ENCODE measurements at places on chromosomes 5 and 9.

- DNase-seq: no peak
These were observed 132.9 kb downstream of the SUSD1 start for GRCh38 chr9:112042244-112042638.

DNA sequence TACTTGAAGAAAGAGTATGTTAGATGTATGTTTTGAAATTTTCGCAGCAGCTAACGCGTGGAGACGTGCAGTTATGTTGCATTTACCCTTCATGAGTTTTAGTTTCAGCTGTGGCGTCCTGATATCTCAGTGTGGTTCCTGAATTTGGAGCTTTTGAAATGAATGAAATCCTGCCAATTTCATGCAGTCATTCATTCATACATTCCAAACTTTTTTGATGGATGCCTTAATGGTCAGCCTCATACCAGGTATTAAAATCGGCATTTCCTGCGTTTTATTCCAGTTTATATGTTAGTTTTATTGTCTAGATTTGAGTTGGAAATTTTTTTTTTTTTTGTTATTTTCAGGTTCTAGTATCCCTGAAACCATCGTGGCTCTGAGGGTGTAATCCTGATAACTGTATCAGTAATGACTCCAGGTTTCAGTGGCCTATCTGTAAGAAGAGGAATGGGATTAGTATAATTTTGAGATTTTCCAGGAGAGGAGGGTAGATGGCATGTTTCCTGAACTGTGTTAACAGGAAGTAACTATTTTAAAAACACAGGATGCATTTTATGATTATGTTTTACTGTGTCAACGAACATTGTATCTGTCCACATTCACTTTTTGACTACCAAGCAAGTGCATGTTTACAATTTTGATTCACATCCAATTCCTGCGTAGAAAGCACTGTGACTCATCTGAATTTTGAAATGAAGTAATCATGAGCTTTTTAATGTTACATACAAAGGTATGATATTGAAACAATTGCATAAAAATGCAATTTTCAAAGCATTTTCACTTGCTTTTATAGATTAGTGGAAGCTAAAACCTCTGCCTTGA lies 1.0 kb downstream of the FOCAD start:
- DNase-seq: no peak

DNA sequence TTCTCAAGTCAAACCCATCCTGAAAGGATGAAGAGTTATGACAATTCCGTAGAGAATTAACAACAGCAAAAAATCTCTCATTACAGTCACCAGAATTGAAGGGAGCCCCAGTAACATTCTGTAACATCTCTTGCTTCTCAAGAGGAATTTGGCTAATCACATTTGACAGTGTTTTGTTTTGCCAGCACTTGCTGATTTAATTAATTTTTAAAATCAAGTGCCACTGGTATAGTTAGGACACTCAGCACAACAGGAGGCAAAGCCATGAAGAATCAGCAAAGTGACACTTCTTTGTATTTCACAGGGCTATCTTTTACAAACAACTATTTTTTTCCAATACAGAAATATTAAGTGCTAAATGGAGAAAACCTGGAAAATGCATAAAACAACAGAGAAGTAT lies 152.8 kb downstream of the MCTP1 start:
- no peak for DNase-seq

- no peak for DNase-seq
These were observed 24.8 kb upstream of the IL6ST start for GRCh38 chr5:56019306-56020272.

DNA sequence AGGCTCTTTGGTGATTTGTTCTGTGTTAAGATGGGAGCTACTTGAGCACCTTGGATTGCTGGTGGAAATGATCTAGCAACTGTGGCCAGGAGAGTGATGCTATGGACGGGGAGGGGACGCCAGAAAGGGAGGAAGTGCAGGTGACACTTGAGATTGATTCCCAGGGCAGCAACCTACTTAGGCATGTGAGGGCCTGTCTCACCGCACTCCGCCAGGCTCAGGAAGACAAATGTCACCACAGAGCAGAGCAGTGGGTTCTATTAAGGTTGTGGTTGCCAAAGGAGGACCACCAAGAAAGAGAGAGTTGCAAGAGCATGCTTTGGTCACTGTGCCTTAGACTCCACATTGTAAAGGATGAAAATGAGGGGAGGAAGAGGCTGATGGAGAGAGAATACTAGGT lies 404.3 kb downstream of the IRX1 start:
- DNase-seq: no peak

DNA sequence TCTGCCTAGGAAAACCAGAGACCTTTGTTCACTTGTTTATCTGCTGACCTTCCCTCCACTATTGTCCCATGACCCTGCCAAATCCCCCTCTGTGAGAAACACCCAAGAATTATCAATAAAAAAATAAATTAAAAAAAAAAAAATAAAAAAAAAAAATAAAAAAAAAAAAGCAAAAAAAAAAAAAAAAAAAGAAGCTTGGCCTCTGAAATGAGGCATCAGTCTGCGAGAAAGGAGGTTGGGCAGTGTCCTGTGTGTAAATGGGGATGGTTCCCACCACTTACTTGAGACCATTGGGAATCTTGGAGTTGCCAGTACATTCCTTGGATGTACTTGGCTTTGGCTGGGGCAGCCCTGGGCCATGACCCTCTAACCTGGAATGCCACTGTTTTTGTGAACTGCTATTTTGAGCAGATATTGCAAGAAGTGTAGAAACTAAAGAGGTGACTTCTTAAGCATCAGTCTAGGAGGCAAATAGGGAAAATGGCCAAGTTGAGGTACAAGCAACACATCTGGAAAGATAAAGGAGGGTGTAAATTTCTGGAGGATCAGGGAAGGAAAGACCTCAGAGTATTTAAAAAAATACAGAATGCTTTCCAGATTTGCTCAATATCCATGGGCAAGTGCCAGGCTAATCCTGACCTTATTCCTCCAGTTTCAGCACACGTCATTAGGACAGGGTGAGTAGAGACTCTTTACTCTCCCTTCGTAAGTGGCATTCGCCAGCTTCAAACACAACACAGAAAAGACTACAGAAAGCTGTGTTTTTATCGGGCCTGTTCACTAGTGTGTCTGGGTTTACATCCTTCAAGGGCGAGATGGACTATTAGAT lies 58.1 kb downstream of the HSPA4 start:
- no peak for DNase-seq

- no peak for DNase-seq
These were observed 298.3 kb downstream of the BNC2 start for GRCh38 chr9:16572005-16572734.

GRCh38 chr5:107558823-107559375 lies 111.8 kb downstream of the EFNA5 start:
- no peak for DNase-seq

DNA sequence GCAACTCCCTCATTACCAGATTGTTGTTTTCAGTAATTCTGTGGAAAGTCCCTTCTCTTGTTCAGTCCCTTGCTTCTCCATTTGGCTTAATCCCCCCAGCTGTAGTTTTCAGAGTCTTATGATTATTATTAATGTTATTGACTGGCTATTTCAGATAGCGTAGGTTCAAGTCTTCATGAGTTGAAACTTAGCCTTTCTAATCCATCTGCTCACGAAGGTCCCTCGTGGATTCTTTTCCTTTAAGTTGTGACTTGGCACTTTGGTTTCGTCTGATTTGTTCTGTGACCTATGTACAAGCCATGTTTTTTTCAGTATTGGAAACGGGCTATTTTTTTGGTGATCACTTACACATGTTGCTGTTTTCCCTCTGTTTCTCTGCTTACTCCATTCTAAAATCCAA lies 260.3 kb downstream of the TMEM167A start:
- DNase-seq: no peak

GRCh38 chr9:18124760-18125159 lies 349.2 kb upstream of the ADAMTSL1 start:
- DNase-seq: no peak

GRCh38 chr5:87139795-87140194 lies 127.9 kb upstream of the RASA1 start:
- DNase-seq: no peak

- DNase-seq: no peak
These were observed 90.3 kb downstream of the ZNF618 start for GRCh38 chr9:113966394-113966793.

GRCh38 chr5:51383131-51384121 lies at the start of gene ISL1:
Gene ISL1, plus strand, starts transcription at chr5:51383448. Its CDS starts 224 bp downstream, at chr5:51383672.
- DNase-seq: no peak

GRCh38 chr5:123545506-123545905 lies 33.5 kb downstream of the CSNK1G3 start:
- DNase-seq: no peak

- DNase-seq: peak; percentile 58
These were observed 90.0 kb downstream of the PRRT1B start for GRCh38 chr9:131635285-131635684.

- DNase-seq: no peak
These were observed 50.1 kb downstream of the TMEM167A start for GRCh38 chr5:83026930-83027687.

GRCh38 chr5:15703901-15704300 lies 203.9 kb downstream of the FBXL7 start:
- DNase-seq: no peak

- no peak for DNase-seq
These were observed 9.2 kb upstream of the TLX3 start for GRCh38 chr5:171299851-171300250.

DNA sequence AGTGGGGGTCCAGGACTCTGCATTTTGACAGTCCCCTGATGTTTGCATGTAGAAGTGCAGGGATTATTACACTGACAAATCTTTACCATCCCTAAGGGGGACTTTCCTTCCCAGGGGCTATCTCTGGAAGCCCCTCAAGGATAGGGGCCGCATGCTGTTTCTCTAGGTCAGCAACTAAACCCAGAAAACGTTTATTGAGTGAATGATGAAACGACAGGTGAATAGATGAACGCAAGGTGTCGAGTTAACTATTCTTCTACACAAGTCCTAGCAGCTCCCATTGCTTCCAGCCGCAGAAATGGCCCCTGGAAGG lies 281 bp upstream of the HSD17B4 start:
- DNase-seq: no peak

- DNase-seq: no peak
These were observed 18.6 kb downstream of the BAAT start for GRCh38 chr9:101366038-101366756.

DNA sequence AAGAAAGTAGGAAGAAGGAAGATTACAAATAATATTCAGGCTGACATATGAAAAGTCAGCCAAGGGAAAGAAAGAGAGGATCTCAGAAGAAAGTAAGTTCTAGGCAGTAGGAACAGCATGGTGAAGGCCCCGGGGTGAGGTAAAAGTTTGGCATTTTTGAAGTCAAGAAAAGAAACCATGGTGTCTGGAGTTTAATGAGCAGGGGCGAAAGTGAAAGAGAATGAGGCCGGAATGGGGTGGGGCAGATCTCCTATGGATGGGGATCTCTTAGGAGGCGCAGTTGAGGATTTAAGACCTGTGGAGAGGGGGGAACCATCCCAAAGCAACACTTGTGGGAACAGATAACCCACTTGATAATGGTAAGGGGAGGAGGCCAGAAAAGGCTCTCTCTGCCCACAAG lies 42.3 kb upstream of the SMAD5 start:
- DNase-seq: no peak

Data from esophagus squamous epithelium (tissue), 5 donors.